Stimulated activated CD8-positive, alpha-beta memory T cell treated with anti-CD3 and anti-CD28 coated beads, Interleukin-7, amount 100 ng/mL, for 24 hours (primary cell): ENCODE measurements at places on chromosomes 3 and 15.
A peak's percentile ranks its signal among the peaks of the same experiment; 100 is the strongest.

DNA sequence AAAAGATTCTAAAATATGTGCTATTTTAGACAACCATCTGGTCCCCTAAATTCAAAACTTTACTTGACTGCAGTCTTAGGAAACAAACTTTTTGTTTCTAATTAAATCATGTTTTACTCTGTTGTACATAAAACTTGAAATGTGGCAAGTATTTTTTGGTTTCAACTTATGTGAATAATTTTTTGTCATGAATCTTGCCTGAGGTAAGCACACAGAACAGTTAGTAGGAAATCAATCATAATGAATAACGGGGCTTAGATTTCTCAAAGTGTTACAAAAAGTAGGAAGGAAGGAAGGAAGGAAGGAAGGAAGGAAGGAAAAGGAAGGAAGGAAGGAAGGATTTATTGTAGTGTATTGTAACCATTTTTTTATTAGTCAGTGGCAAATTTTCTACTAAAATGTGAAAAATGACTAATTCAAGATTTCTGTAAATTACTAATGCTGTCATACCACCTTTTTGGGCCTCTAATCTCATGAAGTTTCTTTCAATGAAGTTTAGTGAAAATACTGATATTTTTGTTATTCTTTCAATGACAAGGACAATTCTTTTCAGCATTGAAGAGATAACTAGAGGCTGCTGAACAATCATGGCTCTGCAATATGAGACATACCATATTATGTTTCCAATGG is 1689.2 kb downstream of the OTOL1 start:
- no peak for DNase-seq

- no peak for DNase-seq
Observed at GRCh38 chr15:34355241-34355640, 11.8 kb downstream of the LPCAT4 start.

GRCh38 chr3:83655083-83655482 is 1303.7 kb upstream of the CADM2 start:
- no peak for DNase-seq

GRCh38 chr3:3499987-3500386 is 299.2 kb upstream of the LRRN1 start:
- no peak for DNase-seq

- no peak for DNase-seq
Observed at GRCh38 chr3:113659101-113659541, 37.3 kb downstream of the USF3 start.

GRCh38 chr15:93312891-93313486 is 224.0 kb upstream of the RGMA start:
- DNase-seq: no peak

GRCh38 chr3:136068708-136069107 is 103.2 kb downstream of the PPP2R3A start:
- no peak for DNase-seq

DNA sequence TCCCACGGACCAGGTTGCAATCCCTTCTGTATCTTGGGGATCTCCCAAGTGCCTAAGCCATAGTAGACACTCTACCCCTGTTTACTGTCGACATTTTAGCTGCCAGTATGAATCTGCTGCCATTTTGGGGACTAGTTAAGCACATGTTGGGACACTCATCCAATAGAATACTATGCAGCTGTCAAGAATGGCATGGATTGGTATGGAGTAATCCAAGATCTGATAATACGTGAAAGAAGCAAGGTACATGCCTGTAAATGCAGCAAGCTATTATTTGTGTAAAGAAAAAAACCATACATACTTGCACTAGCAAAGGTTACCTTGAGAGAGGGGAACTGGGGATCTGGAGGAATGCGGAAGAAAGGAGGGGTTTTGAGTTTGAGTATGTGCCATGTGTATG is 129.3 kb downstream of the SMAD6 start:
- DNase-seq: no peak

DNA sequence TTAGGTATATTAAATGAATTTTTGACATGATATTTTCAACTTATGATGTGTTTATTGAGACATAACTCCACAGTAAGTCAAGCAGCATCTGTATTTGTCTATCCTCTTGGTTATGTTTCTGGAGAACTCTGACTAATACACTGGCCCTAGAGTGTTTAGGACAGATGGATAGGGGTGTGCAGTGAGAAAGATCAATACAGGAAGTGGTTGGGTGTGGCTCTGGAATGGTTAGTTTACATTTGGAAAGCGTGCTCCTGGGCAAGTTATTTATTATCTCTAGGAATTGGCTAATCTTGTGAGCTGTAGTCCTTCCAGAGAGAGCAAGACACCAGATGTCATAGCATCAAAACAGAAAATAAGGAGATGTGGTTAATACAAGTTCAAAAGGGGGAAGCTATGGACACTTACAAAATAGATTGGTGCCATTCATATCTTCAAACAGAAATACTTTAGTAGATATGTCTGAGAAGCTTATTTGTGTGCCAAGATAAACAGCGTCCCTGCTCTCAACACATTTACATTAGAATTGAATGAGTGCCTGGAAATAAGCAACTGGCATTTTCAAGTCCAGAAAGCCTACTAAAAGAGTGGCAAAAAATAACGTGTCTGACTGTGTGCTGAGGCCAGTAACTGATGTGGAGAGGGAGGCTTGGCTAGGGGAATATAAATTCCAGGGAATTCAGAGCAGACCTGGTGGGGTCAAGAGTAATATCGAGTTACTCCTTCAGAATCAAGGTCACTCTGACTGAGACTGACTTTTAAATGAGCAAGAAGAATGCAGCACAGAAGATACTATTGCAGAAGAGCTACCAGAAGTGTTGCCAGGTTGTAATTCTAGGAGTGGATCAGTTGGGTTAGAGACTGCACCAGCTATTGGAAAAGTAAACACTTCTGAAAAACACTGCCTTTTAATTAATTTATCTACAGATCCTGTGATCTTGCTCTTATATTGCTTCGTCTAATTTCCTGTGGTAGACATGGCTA is 33.4 kb upstream of the PLAAT1 start:
- no peak for DNase-seq

DNA sequence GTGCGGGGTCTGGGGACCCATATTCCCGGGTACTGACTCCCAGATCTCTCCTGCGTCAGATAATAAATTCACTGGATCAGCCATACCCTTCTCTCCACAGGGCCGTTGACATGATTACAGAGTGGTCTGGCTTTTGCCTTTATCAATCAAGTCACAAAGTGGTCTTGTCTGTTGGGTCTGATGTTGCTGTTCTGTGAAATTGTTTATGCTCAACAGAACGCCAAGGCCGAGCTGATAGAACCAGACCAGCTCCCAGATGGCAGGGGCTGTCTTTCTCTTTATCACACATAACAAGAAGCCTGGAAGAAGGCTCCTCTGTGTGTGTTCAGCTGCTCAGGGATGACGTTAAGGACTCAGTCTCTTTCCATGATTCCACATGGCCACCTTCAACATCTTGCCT is 751 bp upstream of the DCLK3 start:
- no peak for DNase-seq

DNA sequence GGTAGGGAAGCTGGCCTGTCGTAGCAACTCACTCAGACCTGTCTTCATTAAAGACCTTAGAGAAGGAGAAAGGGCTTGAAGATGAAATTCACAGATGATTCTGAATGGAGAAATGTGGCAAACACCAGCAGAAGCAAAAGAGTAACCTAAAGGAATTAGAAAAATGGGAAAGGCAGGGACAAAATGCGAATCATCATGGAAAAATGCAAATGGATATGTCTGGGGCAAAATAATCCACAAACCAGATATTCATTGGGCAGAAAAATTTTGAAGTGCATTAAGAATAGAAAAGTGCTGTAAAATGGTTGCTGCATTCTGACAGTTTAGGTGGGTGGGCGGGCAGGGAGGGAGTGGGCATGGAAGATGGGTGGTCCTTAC is 156.9 kb upstream of the RASGRP1 start:
- no peak for DNase-seq

- peak; percentile 14 for DNase-seq
Observed at GRCh38 chr15:42084465-42085235, 9.7 kb downstream of the PLA2G4D start.

GRCh38 chr15:92861742-92862141 is 38.4 kb upstream of the CHD2 start:
- no peak for DNase-seq

- DNase-seq: no peak
Observed at GRCh38 chr15:98753726-98754656, 105.7 kb downstream of the IGF1R start.

GRCh38 chr3:184927796-184928315 is 115.9 kb downstream of the VPS8 start:
- DNase-seq: no peak

GRCh38 chr3:169103951-169104941 is 559.3 kb downstream of the MECOM start:
- no peak for DNase-seq

DNA sequence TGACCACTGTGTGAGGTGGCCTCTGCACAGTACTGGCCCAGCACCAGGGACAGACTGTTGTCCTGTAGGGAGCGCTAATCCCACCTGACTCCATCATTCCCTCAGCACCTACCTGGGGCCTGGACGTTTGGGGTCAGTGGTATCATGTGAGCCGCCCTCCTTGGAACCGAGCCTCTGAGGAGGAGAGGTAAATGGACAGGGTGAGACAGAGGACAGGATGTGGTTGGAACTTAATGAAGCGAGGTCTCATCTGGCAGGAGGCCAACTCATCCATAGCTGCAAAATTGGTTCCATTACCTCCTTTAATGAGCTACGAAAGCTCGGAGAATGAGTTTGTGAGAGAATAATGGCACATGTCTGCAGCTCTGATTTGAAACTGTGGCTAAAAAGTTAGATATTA is 13.9 kb downstream of the MAPKAPK3 start:
- DNase-seq: no peak

- DNase-seq: no peak
Observed at GRCh38 chr15:77386626-77387025, 33.3 kb downstream of the PEAK1 start.

DNA sequence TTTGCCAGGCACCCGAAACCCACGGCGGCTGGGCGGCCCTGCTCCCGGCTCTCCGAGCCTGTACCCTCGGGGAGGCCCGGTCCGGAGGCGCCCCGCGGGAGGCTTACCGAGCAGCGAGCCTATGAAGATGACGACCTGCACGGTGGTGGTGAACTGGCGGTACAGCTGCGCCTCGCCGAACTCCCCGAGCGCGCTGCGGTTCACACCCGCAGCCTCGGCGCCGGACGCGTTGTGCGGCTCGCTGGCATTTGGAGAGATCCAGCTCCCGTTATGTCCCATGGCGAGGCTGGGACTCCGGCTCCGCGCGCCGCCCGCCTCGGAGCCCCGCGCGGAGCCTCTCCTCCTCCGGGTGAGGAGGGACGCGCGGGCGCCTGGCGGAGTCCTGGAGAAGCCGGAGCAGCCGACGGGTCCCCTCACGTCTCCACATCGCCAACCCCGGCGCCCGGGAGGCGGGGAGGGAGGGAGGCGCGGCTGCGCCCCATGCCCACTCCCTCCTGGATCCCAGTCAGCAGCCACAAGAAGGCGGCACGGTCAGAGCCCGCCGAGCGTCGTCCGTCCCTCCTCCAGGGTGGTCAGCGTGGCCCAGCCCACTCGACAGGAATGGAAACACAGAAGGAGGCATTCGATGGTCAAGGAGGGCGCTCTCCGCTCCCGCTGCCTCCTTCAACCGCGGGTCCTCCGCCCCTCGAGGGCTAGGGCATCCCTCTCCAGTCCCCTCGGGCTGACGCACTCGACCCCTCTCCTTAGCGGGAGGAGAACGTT is at the start of gene GPR176:
TSS of gene GPR176 (minus strand) at position 519 of the 762 bp plus-strand sequence. CDS start at position 279, 240 bp downstream.
- DNase-seq: no peak

DNA sequence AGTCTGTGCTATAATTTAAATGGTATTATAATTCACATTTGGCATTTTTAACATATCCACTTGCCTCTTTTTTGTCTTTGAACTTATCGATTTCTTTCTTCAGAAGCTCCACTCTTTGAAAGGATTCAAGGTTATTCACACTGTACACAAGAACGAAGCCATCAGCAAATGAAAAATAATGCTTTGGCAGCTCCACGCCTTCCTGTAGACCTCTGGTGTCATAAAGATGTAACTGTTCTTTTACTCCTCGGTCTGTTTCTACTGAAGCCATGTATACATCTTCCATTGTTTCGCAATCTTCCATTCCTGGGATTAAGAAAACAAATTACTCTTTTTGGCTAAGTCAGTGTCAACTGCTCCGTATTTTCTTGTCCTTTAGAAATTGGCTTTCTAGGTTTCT is 16.0 kb downstream of the NKIRAS1 start:
- no peak for DNase-seq

DNA sequence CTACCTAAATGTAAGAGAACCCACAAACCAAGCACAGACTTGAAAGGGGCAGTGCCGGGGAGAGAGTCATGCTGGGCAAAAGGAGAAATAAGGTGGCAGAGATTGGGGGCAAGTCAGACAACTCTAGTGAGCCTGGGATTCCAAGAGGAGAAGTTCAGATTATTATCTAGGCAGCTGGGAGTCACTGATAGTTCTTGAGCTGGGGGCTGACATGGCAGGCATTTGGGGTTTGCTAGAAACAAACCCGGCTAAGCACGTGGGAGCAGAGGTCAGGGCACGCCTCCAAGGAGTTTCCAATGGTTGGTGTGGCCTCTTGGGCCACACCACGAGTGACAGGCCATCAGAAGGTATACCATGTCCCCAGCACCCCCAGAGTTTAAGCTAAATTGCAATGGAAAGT is 27.6 kb downstream of the SLC6A6 start:
- no peak for DNase-seq

DNA sequence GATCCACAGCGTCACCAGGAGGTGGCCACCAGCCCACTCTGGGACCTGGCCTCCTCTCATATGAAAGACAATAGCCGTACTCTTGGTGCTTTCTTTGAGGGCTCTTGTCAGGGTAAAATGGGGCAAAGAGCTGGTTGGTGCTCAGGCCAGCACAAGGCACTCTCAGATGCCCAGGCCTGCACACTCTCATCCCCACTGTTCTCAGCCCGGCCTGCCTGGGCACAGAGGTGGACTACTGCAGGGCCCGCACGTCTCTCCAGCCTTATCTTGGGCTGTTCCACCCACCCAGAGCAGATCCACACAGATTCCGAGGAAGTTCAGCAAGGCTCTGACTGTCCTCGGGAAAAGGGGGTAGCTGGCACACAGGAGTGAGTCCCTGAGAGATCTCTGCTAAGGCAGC is 122.8 kb upstream of the PRR20G start:
- no peak for DNase-seq

- no peak for DNase-seq
Observed at GRCh38 chr15:20341901-20342600, 199.5 kb downstream of the GOLGA6L6 start.

DNA sequence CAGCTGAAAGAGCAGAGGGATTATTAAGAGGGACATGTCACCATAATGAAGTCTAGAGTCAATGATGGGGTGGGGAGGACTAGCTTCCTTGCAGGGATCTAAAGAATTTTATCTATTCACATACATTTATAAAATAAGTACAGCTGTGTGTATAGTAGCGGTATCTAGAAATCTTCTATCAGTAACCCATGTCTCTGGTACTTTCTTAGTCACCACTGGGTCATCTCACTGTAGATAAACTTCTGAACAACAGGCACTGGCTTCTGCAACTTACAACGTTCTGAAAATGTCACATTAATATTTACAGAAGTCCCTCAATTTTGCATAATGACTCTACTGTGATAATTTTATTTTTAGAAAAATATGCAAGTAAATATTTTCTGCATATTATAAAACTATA is 401.7 kb downstream of the TBC1D5 start:
- no peak for DNase-seq

- no peak for DNase-seq
Observed at GRCh38 chr3:33063651-33064051, 33.3 kb downstream of the GLB1 start.
